HT1080 (cell line): ENCODE measurements at places on chromosomes 4 and X.
A peak's percentile ranks its signal among the peaks of the same experiment; 100 is the strongest.

GRCh38 chrX:17098516-17099247 lies 152.2 kb downstream of the REPS2 start:
- DNase-seq, result no peak

- no peak for DNase-seq
These were observed 191.7 kb downstream of the PTTG2 start for GRCh38 chr4:38151873-38152272.

- no peak for DNase-seq
These were observed 84.8 kb downstream of the CHIC1 start for GRCh38 chrX:73647632-73648322.

DNA sequence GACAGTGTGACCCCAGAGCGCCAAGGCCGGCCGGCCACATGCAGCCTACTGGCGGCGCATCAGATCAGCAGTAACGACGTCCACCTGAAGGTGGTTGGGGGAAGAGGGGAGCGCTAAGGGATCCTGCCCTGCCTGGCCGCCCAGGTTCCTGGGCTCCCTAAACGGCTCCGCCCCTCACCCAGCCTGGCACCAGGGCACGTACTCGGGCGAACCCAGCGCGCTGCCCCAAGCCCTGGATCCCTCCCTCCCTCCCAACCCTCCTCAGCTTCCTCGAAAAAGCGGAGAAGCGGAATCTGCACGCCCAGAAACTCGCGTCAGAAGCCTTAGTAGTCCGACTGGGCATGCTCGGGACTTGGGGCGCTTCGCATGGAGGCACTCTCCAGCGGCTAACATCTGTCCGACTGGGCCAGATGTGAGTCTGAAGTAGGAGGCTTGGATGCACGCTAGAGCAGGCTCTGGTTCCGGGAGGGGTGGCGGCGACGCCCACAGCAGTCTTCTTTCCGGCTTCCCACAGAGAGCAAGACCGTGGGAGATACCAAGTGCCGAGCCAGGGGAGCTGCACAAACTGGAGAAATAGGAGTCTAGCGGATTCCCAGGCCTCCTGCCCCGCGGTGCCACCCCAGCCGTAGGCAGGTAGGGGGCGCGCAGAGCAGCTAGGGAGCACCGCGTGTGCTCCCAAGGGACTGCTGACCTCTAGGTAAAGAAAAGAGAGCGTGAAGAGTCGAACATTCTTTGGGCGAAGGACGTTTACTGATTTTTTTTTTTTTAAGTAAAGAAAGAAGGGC lies 114.3 kb upstream of the TEX13C start:
- peak; percentile 85 for DNase-seq

GRCh38 chr4:126956184-126956897 lies 676.4 kb upstream of the INTU start:
- DNase-seq, result no peak

DNA sequence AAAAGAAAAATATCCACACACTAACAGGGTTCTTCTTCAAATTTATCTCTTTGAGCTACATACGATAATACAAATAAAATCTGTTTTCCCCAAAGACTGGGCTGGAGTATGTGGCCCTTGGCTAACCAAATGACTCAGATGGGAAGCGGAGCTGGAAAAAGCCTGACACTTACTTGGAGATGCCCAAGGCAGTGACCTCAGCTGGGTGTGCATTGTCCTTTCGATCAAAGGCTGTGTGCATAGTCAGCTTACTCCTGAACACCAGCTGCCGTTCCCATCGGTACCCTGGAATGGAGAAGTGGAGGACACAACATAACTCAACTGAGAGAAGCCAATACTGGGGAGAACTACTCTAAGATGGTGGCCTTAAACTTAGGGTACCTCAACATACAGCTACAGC lies 95.1 kb downstream of the CDS1 start:
- no peak for DNase-seq
